ENCODE measurements at places on chromosomes 11 and 22.

DNA sequence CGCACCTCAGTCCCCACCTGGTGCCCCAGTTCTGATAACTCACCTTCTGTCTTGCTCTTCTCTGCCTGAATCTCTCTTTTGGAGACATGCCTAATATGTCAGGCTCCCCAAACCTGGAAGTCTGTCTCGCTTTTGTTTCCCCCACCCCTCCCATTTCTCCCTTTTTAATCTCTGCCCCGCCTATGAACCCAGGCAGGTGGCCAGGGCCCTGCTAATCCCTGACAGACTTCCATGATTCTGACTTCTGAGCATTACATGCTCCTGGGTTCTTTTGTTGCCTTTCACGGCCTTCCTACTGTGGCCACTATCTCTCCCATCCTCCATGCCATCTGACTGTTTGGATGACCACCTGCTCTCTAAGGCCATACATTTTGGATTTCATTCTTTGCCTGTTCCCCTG lies 1120.9 kb upstream of the CCDC90B start:
- DNase-seq: no peak

DNA sequence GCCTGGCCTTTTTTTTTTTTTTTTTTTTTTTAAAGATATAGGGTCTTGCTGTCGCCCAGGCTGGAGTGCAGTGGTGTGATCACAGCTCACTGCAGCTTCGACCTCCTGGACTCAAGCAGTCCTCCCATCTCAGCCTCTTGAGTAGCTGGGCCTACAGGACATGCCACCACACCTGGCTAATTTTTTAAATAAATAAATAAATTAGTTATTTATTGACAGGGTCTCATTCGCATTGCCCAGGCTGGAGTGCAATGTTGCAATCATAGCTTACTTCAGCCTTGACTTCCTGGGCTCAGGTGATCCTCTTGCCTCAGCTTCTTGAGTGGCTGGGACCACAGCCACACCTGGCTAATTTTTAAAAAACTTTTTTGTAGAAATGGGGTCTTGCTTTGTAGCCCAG lies 10.5 kb downstream of the AP2A2 start:
- no peak for DNase-seq

DNA sequence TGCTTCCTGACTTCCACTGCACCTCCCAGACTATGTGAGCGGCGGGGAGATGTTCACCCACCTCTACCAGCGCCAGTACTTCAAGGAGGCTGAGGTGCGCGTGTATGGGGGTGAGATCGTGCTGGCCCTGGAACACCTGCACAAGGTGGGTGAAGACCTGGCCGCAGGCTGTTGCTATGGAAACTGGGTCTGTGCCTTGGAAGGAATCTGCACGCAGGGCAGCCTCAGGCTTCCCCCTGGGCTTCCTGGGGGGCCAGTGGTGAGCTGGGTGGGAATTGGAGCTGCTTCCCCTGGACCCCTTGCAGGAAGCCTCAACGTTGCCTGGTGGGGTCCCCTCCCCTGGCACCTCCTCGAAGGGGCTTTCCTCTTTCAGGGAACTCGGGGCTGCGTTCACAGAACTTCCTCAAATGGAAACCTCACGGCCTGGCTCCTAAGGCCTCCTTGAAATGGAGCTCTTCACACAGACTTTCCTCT lies 1.5 kb downstream of the RPS6KA4 start:
- no peak for DNase-seq

GRCh38 chr22:35392357-35392756 lies 7.6 kb upstream of the MCM5 start:
- DNase-seq: no peak

DNA sequence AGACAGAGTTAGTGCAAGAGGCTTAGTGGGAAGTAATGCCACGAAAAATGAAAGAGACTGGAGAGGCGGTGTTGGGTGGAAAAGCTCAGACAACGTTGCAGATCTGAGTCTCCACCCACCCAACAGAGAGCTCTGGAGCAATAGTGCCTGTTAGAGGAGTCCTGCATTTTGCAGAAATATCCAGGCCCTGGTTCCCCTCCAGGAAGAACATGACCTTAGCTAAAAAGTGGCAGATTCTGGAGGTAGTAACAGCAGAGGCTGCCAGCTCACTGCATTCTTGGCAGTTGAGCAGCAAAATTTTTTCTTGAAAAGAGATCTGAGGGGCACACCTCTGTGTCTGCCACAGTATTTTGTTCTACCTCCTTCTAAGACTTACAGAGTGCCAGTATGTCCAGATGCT lies 27.7 kb upstream of the BIRC3 start:
- DNase-seq: no peak

DNA sequence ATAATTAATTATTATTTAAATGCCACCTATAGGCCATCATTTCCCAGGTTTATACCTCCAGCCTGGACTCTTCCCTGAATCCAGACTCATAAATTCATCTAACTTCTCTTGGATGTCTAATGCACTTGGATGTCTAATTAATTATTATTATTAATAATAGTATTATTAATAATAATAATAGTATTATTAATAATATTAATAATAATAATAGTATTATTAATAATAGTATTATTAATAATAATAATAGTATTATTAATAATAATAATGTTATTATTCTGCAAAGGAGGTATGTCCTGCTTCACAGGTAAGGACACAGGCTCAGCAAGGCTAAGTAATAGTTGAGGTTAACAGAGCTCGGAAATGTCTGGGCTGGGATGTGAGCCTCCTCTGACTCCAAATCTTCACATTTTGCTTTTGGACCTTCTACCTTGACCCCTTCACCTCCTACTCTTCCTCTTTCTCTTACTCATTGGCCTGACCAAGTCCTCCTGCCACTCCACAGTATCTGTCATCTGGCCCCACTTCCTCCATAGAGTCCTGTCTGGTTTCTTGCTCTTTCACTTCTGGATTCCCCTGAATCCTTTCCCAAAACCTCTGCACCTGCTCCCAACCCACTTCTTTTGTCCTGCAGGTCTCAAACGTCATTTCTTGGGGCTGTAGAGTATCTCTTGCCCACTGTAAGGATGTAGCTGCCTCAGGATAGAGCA lies 8.0 kb downstream of the RIBC2 start:
- no peak for DNase-seq

DNA sequence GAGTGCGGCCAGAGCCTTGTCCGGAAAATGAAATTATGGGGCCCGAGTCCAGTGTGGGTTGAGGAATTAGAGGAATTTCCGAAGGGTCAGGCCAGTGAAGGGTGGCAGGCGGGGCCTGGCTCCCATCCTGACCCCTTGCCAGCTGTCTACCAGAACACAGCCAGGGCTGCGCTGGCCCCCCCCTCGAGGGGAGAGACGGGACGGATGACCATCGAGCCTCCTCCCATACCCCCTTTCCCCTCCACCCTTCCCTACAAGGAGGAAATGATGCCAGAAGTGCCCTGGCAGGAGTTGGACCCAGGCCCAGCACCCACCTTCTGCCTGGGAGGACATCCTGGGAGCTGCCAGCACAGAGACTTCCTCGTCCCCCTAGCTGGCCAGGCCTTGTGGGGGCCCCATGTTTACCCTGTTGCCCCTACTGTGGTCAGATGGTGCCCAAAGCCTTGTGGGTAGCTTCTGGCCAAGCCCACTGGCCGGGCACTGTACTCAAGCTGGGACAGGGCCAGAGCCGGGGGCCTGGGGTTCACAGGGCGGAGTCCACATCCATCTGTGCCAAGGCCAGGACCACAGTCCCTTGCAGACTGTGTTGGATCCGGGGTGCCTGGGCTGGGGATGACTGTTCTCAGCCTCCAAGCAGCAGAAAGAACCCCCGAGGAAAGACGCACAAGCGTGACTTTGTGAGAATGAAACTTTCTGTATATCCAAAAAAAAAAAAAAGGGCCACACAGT lies 20.8 kb downstream of the ARVCF start:
- no peak for DNase-seq

DNA sequence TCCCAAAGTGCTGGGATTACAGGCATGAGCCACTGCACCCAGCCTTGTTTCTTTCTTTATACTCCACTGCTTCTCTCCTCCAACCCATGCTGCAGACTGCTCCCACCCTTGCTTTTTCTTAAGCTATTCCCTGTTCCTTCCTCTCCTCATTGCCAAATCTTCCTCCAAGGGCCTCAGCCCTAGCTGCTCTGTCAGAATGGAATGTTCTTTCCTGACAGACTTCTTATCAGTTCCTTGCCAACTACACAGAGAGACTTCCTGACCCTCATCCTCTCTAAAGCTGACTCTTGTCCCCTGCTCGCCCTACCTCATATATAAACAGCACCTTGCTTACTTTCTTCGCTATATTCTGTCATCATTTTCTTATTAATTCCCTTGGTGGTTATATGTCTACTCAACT lies 16.9 kb upstream of the PIK3C2A start:
- DNase-seq: no peak

- DNase-seq: no peak
Observed at GRCh38 chr11:35746356-35747153, 84.0 kb downstream of the TRIM44 start.

- no peak for DNase-seq
Observed at GRCh38 chr22:44281768-44282637, 30.7 kb downstream of the SHISAL1 start.

GRCh38 chr11:95363164-95363563 lies 132.2 kb upstream of the SESN3 start:
- no peak for DNase-seq

- no peak for DNase-seq
Observed at GRCh38 chr11:980438-981357, 55.0 kb downstream of the AP2A2 start.

DNA sequence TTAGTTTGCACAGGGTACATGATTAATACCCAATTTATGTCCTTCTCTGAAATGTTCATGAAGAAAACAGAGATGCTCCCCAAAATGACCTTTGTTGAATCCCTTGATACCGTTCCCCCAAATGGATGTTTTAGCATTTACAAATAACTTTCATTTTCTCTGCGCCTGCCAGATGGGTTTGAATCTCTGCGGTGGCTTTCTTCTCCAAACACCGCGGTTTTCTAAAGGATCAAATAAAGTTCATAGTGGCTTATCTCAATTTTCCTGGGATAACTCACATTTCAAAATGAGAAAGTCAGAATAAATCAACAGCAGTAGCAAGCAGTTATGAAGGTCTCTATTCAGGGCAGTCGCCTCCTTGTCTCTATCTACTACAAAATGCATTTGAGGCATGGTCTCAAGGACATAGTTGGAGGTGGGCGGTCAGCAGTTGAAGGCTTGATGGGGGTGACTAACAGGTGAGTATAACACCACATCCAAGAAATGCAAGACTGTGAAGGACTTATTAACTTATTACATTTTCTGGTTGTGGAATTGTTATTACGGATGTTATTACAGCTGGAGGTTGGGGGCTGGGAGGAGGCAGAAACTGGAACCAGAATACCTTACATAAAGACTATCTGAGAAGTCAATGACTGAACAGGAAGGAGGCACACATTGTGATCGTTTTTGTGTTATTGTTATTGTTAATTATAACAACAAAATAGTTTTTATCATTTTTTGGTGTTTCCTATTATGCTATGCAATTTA lies 1513.3 kb downstream of the FAM181B start:
- no peak for DNase-seq

DNA sequence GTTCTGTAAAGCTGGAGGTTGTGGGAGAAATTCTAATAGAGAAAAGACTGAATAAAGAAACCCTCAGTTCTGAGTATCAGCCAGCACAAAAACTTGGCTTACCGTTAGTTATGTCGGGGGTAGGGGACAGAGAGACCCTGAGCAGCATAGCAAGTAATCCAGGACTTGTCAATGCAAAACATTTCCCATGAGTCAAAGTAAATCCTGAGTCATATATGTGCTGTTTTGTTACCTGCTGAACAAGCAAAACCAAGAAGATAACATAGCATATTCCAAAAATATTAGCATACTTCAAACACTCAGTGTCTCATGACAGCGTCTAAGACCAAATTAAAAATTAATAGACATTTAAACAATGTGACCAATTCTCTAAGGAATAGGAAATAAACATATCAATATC lies 75.1 kb upstream of the LUZP2 start:
- no peak for DNase-seq

- DNase-seq: no peak
Observed at GRCh38 chr11:111367411-111368284, 11.4 kb downstream of the POU2AF1 start.

DNA sequence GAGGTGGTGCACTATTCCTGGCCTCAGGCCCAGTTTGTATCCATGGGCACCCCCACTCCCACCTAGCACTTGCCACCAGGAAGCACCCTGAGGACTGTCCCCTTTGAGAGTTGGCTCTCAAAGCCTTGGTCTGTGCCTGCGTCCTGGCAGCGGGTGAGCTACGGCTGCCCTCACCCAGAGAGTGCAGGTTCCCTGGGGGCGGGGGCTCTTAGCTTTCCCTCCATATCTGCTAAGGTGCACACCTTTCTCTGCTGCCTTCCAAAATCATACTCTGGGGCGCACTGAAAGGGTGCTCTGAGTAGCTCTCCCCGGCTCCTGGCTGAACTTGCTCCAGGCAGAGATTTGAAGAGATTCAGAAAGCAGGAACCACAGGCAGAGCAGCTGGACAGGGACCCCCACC lies 7.1 kb downstream of the KCNQ1 start:
- DNase-seq: no peak

DNA sequence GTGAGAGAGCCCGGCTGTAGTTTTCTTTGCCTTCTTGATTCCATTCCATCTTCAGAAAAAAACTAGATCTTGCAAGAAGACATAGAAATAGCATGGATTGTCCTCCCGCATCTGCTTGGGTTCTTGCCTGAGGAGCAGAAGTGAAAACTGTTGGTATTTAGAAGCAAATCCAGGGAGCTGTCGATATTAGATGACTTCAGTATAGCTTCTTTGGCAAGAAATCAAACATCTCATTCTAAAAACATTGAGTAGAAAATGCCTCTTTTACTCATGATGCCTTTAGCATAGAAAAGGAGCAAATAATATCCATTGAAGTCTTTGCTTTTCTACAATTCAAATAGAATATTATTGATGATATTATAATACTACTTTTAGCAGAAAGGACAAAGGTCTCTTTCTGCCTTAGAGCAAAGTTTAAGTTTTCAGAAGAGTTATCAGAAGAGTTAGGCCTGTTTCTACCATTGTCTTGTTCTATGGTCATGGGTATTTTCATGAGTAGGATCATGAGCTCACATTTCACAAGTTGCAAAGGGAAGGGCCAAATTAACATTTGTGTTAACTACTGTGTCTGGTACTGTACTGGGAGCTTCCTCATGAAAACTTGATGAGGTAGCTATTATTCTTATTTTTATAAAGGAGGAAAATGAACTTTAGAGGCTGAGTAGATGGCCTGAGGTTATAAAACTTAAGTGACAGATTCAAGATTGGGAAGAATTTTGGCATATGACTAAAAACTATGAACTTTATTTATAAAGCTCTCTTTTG lies 49.7 kb downstream of the EXT2 start:
- no peak for DNase-seq

DNA sequence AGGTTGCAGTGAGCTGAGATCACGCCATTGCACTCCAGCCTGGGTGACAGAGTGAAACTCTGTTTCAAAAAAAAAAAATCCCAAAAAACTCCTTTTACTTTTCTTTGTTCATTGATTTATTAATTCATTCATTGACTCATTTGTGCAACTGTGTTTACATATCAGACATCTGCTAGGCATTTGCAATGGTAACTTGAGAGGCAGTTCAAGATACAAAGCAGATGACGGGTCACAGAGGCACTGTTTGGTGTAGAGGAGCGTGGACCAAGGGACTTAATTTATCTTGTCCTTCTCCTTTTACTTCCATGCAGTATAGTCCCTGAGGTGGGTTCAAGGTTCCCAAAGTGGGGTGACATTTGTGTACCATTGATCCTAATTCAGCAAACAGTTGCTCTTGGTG lies 71.4 kb downstream of the KIAA1671 start:
- DNase-seq: no peak
